ENCODE measurements at places on chromosomes 12 and 14.

GRCh38 chr14:22417914-22418313 is 171.1 kb downstream of the DAD1 start:
- DNase-seq: no peak

- no peak for DNase-seq
Measured at GRCh38 chr14:103100281-103101121, 6.0 kb downstream of the EXOC3L4 start.

GRCh38 chr14:101217616-101218371 is 314.3 kb upstream of the RTL1 start:
- DNase-seq: no peak

- no peak for DNase-seq
Measured at GRCh38 chr12:80567401-80567800, 123.4 kb downstream of the PTPRQ start.

DNA sequence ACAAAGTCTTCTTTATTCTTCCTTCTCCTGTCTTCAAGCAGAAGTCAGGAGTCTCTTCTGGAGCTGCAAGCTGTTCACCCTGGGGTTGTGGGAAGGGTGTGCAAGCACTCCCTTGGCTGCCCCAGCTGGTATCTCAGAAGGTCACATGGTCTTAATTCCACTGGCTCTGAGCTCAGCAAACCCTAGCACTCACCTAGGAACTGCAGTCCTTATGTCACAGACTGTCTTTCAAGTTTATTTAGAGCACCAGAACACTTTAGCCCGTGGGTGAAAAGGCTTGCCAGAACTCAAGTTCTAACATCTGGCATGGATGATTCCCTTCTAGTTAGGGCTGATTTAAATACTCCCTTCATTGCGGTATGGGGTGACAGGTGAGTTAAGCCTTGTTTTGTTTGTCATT is 379.0 kb downstream of the CCER1 start:
- no peak for DNase-seq

DNA sequence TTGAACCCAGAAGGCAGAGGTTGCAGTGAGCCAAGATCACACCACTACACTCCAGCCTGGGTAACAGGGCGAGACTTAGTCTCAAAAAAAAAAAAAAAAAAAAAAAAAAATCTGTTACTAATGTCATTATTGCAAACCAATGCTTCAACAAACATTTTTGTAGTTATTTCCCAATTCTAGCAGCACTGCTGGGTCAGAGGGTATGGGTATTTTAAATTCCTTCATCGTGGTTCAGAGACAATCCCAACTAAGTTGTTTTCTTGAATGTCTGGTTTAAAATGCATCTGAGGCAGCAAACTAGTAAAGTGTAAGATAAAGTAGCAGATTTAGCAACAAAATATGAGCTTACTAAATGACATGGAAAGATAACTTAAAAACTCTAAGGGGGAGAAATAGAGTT is 65.6 kb downstream of the FERMT2 start:
- no peak for DNase-seq

DNA sequence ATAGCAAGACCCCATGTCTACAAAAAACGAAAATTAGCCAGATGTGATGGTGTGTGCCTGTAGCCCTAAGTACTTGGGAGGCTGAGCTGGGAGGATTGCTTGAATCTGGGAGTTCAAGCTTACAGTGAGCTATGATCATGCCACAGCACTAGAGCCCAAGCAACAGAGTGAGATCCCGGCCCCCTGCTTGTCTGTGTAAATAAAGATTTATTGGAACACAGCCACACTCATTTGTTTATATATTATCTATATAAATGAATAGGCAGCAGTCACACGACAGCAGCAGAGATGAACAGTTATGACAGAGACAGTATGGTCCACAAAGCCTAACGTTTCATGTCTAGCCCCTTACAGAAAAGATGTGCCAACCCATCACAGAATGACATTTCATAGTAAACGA is 14.8 kb downstream of the DDX54 start:
- no peak for DNase-seq

GRCh38 chr14:70032447-70032846 is 153.2 kb downstream of the SMOC1 start:
- no peak for DNase-seq

DNA sequence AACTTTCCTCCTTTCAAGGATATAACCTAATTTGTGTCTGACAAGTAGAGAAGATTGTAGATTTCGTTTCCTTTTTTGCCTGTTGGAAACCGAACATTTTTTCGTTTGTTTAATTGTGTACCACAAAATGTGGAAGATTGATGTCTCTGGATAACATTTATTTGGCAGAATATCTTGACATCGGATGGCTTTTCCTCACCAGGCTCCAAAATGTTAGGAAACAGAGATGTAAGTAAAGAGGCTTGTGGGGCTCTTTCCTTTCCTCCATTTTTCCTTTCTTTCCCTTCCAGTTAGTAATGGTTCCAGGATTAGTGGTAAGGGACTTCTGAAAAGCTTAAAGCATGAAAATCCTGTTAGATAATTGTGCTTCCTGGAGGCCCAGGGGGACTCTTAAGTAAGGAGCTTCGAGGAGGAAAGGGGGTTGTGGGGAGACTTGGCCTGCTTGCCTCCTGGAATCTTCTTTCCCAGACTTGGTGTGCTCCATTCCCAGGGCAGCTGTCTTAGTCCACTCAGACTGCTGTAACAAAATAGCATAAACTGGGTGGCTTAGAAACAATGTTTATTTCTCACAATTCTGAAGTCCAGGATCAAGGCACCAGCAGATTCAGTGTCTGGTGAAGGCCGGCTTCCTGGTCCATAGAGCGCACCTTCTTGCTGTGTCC is 243.1 kb upstream of the PWP1 start:
- DNase-seq: no peak

GRCh38 chr12:89752341-89752740 is 43.7 kb upstream of the ATP2B1 start:
- DNase-seq: no peak

- DNase-seq: no peak
Measured at GRCh38 chr12:87656311-87656710, 372.9 kb downstream of the C12orf50 start.

- no peak for DNase-seq
Measured at GRCh38 chr12:108576660-108577234, 14.4 kb downstream of the ISCU start.

GRCh38 chr12:102144221-102144620 is 24.2 kb downstream of the PARPBP start:
- DNase-seq: no peak

GRCh38 chr14:77582511-77582910 is 33.9 kb downstream of the SPTLC2 start:
- DNase-seq: no peak

DNA sequence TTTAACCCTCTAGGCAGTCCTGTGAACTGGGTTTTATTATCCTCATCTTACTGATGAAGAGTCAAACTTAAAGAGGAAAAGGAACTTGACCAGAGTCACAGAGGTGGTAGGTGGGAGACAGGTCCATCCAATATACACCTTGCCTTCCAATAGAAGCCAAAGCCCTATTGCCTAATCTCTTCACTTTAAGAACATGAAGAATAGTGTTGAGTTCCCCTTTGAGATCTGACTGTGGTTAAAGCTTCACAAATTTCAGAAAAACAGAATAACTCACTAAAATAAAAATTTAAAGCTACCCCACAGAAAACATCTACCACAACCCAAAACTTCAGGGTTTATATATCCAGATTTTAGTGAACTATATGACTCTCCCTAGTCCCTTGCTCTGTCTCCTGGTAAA is 115.4 kb downstream of the ETV6 start:
- DNase-seq: no peak

DNA sequence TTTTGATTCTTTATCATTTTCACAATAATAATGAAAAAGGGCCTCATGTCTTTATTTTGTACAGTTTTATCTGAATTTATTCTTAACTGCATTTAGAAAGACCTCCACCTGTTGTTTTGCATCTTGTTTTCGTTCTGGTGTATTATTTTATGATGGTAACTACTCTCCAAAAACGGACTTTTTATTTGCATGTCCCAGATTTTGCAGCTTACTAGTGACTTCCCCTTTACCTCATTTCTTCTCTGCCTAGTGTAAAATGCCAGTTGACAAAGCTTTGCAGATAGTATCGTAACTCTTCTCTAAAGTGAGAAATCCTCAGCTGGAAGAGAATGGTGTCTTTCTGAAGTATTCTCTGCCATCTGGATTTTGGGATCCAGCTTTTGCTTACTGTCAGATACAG is 17.2 kb downstream of the PEX5 start:
- no peak for DNase-seq

- DNase-seq: no peak
Measured at GRCh38 chr12:54141431-54142113, 47.2 kb downstream of the SMUG1 start.

DNA sequence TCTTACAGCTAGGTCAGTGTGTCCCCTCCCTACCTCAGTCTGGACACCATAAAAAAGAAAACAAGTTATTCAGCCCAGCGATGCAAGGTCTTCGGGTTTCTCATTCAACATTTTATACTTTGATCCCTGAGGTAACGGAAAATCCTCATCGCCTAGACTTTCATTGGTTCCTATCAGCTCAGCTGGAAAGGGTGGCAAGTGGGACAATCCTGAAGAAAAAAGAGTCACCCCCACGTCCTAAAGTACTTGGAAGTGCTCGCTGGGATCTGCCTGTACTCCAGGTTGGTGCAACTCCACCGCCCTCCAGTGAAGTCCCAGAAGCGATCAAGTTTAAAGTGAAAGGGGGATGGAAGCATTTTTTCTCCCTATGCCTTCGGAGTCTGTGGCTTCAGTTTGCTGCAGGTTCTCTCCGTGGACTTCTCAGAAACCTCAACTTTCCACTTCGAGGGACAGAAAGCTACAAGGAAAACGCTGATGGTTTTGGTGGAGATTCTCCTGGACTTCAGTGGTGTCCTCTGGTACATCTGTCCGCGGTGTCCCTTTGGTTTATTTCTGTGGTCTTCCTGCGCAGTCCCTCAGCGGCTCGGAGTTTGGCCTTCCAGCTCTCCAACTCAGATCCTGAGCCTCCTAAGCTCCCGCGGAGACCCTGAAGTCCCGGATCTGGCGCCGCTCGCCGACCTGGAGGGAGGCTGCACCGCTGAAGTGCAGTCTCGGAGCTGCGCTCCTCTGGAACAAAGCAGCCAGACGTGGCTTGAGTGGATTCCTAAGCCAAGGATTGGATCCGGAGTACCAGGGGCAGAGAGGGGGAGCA is 1.8 kb upstream of the LRFN5 start:
- DNase-seq: peak; percentile 93

GRCh38 chr12:105278043-105278697 is 42.2 kb upstream of the APPL2 start:
- DNase-seq: no peak

- DNase-seq: no peak
Measured at GRCh38 chr14:76931631-76932402, 96.7 kb downstream of the IRF2BPL start.

DNA sequence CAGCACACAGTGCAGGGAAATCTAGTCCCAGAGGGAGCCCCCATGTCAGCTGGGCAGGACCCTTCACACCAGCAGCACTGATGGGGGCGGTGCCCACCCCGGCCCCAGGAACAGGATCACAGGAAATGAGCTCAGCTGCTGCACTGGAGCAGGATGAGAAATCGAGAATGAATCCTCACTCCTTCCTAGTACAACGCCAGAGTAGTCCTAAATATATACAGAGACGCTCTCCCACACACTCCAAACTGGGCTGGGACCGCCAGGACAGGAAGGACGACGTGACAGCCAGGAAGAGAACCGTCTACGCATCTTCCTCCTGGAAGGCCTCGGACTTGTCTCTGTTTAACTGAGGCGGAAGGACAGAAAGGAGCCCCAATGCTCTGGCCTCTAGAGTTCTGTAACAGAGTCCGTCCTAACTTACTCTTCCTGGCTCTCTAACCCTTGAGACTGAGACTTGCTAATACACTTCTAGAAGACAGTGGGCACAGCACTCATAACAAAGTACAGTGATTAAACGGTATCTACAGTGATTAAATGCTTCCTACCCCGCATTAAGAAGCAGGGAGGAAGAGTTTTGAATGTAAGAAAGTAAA is 33.4 kb downstream of the CDC42BPB start:
- DNase-seq: no peak

DNA sequence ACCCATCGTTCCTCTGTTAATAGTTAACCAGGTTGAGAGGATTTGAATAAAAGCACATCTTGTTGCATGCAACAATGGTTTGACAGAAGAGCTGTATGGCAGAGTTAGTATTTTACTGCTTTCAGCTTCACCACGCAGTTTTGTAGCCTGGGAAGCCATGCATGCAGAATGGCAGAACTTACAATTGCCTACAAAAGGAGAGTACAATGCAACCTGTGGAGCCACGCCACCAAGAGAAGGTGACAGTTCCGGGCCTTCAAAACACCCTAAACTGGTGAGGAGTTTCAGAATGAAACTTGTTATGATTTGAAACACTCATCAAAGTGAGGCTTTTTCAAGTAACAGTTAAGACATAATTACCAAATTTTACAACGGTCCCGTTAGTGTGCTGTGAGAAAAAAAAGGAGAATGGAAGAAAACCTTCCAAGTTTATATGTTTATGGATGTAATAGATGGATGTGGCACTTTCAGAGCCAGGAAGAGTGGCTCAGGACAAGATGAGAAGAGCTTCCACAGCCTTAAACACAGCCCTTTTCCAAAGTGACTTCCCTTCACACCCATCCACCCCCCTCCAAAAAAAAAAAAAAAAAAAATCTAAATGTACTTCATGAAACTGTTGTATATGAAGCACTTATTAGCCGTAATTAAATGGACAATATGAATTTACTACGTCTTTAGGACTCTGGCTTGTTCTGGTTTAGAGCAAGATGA is 158.7 kb downstream of the EGLN3 start:
- no peak for DNase-seq

DNA sequence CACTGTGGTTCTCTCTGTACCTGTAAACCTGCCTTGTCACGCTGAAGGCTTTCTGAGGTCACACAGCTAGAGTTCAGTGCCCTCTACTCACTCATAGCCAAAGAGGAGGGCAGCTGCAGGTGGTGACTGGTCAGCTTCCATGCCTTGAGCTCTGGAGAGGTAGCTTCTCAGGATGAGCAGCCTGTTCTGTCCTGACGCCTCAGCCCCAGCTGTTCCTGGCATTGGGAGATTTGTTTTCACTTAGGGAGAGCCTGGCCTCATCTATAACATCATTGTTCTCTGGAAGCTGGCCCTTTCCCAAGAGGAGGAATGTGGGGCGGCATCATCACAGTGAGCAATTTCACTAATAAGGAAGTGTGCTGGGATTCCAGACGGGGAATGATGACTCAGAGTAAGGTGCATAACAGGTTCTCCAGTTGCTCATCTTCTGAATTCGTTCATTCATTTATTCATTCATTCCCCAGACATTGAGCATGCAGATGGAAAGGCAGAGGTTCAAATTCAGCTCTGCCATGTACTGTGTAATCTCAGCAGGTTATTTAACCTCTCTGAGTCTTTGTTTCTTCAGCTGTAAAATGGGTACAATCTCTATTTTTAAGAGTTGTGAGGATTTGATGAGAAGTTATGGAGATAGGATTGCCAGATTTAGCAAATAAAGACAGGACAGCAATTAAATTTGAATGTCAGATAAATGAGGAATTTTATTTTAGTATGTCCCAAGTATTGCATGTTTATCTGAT is 255.8 kb upstream of the CRY1 start:
- peak; percentile 59 for DNase-seq

- DNase-seq: peak; percentile 23
Measured at GRCh38 chr14:32417956-32418552, 89.0 kb downstream of the AKAP6 start.

DNA sequence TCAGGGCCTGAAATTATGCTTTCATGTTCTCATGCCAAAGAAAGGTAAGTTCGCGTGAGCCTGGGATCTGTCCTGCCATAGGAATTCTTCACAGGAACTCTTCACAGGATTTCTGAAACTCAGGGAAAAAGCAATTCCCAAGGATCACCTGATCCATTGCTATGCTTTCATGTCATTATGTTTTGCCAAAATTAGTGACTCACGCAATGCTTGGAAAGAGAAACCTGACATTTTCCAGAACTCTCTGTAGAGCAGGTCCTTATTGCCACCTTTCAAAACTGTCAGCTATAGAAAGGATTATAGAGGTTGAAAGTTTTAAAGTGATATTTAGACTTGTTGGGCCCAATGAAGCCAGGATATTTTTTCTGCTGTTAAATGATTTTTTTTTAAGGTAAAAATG is 6.3 kb upstream of the KCNJ8 start:
- no peak for DNase-seq
